GM13977 (cell line): ENCODE measurements at places on chromosomes 3 and 15.

DNA sequence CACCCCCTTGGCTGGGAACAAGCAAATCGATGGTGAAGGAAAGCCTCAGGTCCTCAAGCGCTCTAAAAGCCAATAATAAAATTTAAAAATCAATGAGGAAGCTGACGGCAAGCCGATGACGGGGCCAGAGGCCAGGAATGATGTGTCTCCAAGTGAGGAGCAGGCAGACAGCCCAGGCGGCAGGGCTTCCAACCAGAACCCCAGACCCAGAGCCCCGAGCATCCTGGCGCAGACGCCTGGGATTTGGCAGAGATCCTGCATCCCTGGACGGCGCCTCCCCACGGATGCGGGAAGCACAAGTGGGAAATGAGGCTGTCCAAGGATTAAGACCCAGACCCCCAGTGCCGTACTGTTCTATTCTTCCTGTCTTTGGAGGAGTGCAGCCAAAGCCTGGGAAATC, 123.0 kb upstream of the PROK2 start:
- DNase-seq, result no peak

- no peak for DNase-seq
Observed at GRCh38 chr15:68311464-68311835, 33.9 kb downstream of the FEM1B start.

- DNase-seq, result no peak
Observed at GRCh38 chr3:54850484-54851018, 77.3 kb downstream of the LRTM1 start.

GRCh38 chr3:149005416-149005815, 14.1 kb downstream of the GYG1 start:
- no peak for DNase-seq

DNA sequence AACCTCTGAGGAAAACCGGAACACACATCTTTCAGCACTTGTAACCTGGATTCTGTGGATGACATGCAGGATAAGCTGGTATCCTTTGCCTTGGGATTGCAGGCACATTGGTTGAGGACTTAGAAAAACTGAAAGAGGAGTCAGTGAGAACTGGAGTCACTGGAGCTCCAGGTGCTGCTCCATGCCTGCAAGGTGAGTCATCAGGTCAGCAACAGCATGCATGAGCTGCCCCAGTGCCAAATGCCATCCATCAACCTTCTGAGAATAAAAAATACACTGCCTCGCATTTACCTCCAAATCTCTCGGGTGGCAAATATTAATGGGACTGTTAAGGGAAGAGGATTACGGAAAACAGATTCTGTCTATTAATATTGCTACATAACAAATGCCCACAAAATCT, 729.1 kb downstream of the NTRK3 start:
- no peak for DNase-seq

- no peak for DNase-seq
Observed at GRCh38 chr3:107833043-107833442, 257.8 kb downstream of the CD47 start.

- DNase-seq, result peak; percentile 62
Observed at GRCh38 chr15:70436428-70436827, 326.9 kb downstream of the UACA start.

DNA sequence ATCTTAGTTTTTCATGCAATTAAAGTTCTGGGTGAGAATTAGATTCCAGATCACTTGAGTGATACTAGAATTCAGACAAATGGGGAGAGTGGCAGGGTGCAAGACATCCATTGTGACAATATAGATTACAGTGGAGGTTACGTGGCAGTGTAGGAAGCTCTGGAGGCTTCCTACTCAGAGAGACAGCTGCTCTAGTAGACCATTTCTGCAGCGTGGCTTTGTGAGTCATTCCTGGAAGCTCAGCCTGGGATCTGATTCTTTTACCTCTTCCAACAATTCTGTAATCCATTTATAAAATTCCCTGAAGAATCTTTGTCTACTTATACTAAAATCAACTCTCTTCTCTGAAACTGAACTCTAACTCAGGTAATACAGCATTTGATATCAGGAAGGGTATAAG, 90.4 kb upstream of the ASB14 start:
- no peak for DNase-seq

DNA sequence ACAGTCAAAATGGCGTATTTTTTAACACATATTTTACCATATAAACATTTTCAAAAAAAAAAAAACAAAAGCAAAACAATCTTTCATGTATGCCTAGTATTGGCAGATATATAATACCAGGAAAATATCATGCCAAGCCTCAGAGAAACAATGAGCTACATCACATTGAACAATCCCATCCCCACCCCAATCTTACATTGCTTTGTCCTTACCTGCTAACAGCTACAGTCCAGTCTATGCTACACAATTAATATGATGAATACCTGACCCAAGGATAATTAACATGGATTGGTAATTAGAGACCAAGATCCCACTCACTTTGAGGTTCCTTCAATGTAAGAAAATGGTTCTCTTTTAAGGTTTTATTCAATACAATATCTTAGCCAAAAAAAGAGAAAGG, 7.6 kb upstream of the SATB1 start:
- no peak for DNase-seq

DNA sequence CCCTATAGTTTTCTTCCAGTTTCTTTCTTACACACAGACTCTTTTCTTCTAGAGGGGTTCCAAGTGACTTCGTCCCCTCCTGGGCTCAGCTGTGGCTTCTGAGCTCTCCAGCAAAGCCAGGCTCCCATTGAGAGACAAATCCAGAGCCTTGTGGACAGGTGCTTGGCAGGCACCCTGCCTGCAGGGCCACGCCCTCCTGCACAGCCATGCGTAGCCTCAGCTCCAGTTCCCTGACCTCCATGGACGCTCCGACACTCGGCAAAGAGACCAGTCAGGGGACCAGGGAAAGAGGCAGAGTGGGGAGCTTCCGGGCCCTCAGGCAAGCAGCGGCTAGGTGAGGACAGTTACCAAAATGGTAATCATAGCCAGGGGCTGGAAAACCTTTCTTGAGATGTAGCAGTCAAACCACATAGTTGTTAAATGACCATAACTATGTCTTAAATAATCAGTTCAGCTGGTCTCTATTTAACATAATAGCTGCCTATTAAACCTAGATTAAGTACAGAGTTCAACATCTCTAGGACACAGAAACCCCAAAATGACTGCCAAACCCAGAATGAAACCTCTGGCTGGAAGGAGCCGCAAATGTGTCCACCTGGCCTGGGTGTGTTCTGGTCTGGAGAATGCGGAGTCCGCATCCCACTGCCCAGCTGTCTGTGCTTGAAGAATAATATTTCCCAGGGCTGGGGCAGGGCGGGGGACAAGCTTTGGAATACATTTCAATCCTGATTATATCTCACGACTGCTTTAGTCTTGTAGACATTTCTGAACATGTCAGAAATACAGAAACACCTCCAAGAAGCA, 69.3 kb upstream of the RGMA start:
- DNase-seq, result no peak

GRCh38 chr3:48832684-48833083, 15.0 kb downstream of the PRKAR2A start:
- DNase-seq, result no peak

DNA sequence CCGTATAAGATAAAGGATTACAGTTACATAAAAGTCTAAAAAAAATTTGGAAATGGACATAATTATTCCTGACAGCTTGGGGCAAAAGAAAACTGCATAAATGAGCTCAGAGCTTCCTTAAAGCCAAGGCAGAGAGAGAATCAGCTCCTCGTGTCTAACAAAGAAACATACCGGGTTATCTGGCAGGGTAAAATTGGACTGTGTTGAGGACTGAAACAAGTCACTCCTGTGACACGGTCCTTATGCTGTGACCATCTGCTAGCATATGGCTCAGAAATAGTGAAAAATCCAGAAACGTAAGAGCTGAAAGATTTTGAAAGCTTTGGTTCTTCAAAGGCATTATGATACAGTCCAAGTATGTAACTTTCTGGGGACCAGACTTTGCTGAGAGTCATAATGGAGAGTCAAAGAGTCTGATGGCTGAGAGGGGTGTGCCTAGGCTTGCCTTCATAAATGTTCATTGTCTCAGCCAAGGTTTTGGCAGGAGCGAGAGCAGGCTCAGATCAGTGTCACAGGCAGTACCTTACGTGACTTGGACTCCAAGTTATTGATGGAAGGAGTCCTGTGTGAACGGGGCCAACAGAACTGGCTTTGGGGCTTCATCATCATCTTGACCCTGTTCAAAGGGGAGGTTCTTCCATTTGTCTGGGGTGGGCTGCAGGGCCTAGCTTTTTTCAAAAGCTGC, 12.5 kb downstream of the MAP6D1 start:
- no peak for DNase-seq

GRCh38 chr3:122314228-122314876, 10.7 kb upstream of the CSTA start:
- DNase-seq, result no peak

DNA sequence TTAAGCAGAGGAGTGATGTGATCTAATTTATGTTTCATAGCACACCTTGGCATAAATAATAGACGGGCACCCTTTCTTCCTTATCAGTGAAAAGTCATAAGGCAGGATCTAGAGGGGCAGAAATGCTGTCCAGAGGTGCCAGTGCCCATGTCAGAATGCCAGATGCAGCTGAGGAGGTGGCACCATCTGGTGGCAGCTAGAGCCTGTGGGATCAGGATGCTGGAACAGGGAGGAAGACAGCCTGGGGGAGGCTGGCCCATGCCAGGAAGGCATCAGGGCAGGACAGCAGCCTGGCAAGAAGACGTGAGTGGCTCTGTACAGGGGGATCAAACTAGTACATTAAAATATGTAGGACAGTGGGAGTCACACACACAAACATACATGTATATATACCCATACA, 16.5 kb downstream of the MYH15 start:
- no peak for DNase-seq

- DNase-seq, result no peak
Observed at GRCh38 chr3:45506084-45506483, 88.5 kb upstream of the LIMD1 start.

- DNase-seq, result no peak
Observed at GRCh38 chr3:20739814-20740213, 553.8 kb upstream of the SGO1 start.

DNA sequence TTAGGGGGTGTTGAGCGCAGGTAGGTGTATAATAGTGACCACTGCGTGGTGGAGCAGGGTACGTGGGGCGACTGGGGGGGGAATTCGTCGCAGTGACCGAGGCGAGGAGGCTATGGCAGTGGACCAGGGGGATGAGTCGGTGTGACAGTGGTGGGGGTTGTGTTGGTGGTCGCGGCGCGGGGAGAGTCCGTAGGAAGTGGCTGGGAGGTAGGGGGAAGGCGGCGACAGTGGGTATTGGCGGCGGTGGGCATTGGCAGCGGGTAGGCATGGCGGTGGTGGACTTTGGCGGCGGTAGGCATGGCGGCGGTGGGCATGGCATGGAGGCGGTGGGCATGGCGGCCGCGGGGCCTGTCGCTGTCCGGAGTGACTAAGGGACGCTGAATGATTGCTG, 739 bp downstream of the SNRPN start:
- DNase-seq, result no peak

DNA sequence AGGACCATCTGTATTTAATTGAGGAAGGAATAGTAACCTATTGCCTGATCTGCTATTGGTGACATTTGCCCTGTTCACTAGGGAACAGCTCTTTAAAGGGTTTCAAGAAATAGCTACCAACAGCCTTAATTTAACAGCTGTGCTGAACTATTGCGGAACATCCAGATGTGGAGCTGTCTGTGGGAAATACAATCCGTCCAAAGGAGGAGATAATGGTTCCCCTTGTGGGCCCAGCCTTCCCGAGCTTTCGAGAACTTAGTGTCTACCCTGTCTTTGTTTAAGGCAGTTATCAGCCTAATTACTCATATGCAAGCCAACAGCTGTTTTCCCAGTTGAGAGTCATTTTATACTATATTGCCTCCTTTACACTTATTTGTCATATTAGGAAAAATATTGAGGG, 398.6 kb downstream of the WDR72 start:
- DNase-seq, result no peak

DNA sequence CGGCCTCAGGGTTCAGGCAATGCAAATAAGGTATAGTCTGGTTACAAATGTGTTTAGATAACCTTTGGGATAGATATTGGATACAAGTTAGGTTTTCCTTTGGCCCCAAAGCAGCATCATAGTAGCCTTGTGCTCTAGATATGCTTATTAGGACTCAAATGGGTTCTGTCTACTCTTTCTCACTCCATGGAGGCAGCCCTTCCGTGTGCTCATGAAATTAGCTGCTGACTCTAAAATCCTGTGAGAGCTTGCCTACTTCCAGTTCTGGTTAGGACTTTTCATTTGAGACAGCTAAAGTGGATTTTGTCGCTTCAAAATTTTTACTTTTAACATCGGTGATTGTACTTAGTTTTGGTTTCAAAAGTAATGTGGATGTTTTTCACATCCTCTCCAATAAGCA, 1.6 kb downstream of the CDV3 start:
- DNase-seq, result no peak

DNA sequence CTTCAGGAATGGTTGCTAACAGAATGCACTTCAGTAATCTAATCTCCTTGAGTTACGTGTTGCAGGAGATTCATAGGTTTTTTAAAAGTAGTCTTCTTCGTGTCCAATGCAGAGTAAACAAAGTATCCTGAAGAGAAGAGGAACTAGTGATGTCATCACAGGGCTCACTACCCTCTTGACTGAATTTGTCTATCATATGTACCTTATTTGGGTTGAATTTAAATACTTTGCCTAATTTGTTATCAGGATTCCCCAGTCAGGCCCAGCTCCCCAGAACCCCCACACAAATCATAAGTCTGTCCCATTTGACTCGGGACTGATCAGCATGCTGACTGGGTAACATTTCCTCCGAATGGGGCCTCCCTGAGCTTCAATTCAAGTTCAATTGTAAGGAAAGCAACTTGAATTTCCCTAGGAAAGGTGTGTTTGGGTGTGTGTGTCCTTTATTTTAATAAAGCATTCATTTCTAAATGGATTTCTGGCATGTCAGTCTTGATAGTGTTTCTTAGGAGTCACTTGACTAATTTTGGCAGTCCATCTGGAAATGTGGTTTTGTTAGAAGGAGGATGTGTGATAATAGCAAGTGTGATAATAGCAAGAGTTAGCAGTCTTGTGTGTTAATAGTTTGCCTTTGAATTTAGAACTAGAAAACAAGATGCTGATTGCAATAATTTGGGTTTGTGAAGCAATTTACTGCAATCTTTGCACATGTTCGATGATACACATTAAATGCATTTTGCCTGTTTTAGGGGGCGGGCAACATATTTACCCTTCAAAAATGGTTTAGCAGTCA, 21.9 kb downstream of the OXNAD1 start:
- no peak for DNase-seq

DNA sequence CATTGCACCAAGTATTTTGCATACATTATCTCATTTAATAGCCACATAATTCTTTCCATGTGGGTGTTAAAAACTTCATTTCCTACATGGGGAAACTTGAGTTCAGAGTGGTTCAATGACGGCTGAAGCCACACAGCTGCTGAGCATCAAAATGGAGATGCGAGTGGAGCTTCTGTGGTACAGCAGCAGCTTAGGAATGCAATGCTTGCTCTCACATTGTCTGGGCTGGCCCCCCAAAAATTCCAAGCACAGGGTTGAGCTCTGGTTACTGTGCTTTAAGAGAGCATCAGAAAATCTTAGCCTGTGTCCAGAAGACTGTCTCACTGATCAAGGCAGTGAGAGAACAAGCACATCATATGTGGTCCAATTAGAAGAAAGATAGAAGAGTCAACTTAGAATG, 57.4 kb upstream of the GADL1 start:
- DNase-seq, result no peak
